ENCODE measurements at places on chromosomes 1 and 21.

- no peak for DNase-seq
These were observed 15.6 kb downstream of the YBEY start for GRCh38 chr21:46301759-46302158.

DNA sequence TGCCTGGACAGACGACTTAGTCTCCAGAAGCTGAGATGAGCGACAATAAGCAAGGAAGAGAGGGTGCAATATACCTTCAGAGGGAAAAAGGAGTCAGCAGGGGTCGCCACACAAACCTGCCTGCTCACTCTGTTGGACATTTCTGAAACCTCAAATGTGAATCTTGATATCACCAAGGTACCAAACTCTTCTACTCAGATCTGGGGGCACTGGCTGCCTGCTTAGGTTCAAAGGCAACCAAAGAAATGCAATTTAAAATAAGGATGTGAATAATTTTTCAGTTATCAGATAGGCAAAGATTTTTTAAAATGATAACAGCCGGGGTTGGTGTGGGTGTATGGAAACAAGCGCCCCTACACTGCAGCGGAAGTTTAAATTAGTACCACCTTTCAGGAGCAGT lies 164.2 kb downstream of the HIVEP3 start:
- DNase-seq: peak; percentile 41

GRCh38 chr1:173870252-173871075 lies 2.3 kb downstream of the ZBTB37 start:
- DNase-seq: peak; percentile 10

DNA sequence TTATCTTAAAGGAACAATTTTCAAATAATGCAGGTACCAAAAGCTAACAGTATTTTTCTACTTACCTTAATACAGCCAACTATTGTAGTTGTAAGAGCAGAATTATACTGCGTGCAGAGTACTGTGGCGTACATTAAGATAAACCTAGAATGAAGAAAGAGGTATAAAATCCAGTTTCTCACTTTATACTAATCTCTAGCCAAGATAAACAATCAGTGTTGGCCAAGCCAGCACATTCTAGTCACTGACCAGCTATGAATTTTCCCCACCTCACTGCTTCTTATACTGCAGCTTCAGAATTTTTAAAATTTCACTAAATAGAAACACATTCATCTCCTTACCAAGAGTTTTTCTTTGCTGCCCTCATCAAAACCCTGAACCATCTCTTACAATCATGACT lies 33.6 kb downstream of the SLC35D1 start:
- no peak for DNase-seq

- DNase-seq: no peak
These were observed 22.2 kb upstream of the NKAIN1 start for GRCh38 chr1:31261916-31262315.

Data from stimulated activated CD4-positive, alpha-beta T cell treated with anti-CD3 and anti-CD28 coated beads, Interleukin-4, amount 100 ng/mL, for 1 hour (primary cell).